ENCODE measurements at places on chromosomes 5 and 9.

DNA sequence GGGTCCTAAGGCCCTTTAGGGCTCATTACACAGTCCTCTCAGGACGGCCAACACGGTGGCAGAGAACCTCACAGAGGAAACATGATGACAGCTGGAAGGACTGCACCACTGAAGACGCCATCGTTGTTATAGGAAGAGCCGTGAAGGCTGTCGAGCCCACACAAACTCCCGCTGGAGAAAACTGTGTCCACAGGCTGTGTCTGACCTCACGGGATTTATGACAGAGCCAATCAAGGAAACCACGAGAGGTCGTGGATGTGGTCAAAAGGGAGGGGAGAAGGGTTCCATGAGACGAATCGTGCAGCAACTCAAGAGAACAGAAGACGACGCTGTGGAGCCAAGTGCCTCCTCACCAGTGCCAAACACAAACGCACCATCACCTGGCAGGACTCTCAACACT is 12.2 kb downstream of the QSOX2 start:
- DNase-seq, result no peak

GRCh38 chr5:51399643-51400006 is 16.4 kb downstream of the ISL1 start:
- DNase-seq, result no peak

- DNase-seq, result no peak
Measured at GRCh38 chr9:6272229-6272598, 56.0 kb upstream of the TPD52L3 start.

GRCh38 chr5:135694906-135695305 is 116.1 kb upstream of the CXCL14 start:
- no peak for DNase-seq

GRCh38 chr5:170430866-170431437 is 41.8 kb upstream of the KCNMB1 start:
- no peak for DNase-seq

GRCh38 chr9:38015266-38015665 is 53.8 kb downstream of the SHB start:
- DNase-seq, result no peak

- DNase-seq, result no peak
Measured at GRCh38 chr5:133278317-133278716, 226.5 kb downstream of the HSPA4 start.

DNA sequence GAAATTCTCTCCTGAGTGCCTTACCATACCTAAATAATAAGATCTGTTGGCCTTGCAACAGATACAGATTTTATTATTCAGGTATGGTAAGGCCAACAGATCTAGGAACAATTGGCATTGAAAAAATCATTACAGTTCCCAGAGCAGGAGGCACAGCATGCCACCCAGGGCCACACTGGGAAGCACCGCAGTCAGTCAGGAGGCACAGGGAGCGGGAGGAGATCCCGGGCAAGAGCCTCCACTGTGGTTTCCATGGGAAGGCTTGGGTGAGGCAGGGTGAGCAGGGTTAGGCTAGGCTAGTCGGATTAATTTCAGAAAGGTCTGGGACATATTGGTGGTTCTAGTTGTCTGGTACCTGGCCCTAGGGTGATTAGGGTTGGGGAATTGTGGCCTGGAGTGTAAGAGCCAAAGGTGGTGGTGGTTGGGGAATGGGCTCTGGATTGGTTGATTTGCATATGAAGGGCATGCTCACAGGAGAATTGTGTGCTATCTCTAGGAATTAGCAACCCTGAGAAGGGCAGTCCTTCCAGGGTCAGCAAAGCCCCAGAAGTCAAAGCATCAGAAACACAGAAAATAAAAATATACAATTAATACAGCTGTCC is 111.4 kb downstream of the PDE8B start:
- no peak for DNase-seq

GRCh38 chr5:181133610-181134231 is 2.8 kb upstream of the OR2V1 start:
- no peak for DNase-seq

- no peak for DNase-seq
Measured at GRCh38 chr5:43376496-43377140, 35.6 kb downstream of the CCL28 start.

DNA sequence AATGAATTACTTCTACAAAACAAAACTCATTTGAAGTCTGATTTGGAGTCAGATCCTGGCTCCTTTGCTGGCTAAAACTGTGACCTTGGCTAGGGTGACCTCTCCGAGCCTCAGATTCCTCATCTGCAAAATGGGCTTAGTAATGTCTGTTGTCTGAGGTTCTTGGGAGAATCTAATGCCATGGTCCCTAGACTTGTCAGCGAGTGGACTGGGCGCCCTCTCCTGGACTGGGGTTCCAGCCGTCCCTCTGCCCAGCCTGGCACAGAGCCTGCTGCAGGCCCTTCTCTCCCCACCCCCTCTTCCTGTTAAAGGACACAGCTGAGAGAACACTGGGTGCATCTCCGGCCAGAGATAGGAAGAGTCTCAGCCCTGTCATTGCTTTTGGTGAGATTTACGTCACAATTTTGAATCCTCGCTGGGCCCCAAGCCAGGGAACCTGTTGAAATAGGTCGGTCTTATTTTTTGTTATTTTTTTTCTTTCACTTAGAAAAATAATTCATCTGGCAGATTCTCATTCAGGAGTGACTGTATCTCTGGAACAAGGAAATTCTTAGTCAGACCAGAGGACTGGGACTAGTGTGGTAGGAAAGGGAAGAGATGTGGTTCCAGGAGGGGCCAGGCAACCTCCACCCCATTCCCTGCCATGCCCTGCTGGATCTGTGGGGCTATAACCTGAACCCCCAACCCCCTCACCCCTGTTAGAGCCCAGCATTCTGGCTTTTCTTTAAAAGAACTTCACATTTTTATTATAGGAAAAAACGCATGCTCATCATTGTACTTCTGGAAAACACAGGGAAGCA is 48.2 kb upstream of the RPL26L1 start:
- no peak for DNase-seq

DNA sequence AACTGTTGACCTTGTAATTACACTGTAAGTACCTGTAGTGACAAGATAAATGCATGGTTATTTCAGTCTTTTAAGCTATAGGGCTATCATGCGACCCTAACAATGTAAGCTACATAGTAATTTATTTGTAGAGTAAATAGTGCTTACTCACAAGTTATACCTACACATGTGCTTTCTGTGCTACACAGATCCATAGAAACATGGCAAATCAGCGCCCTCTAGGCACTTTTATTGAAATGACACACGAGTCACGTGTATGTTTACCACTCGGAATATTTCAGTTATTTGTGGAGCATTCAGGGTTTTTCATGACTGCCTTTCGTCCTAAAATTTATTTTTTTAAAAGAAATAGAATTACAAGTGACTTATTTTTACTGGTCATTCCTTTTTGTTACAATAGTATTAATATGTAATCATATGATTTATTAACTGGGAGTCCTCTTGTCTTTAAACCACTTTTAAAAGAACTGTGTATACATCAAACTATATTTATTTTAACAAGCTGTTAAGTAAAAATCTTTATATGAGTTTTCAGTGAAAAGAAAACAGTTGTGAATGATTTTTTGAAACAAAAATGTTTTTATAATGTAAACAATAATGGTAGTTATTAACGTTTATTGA is 1242.3 kb upstream of the WWC1 start:
- no peak for DNase-seq

GRCh38 chr9:74810200-74810599 is 77.5 kb downstream of the TRPM6 start:
- DNase-seq, result no peak

- no peak for DNase-seq
Measured at GRCh38 chr9:137969008-137969407, 91.4 kb downstream of the CACNA1B start.

- no peak for DNase-seq
Measured at GRCh38 chr5:171390883-171391677, 3.4 kb downstream of the NPM1 start.

GRCh38 chr5:72106817-72107130 is 501 bp upstream of the MAP1B start:
- no peak for DNase-seq

DNA sequence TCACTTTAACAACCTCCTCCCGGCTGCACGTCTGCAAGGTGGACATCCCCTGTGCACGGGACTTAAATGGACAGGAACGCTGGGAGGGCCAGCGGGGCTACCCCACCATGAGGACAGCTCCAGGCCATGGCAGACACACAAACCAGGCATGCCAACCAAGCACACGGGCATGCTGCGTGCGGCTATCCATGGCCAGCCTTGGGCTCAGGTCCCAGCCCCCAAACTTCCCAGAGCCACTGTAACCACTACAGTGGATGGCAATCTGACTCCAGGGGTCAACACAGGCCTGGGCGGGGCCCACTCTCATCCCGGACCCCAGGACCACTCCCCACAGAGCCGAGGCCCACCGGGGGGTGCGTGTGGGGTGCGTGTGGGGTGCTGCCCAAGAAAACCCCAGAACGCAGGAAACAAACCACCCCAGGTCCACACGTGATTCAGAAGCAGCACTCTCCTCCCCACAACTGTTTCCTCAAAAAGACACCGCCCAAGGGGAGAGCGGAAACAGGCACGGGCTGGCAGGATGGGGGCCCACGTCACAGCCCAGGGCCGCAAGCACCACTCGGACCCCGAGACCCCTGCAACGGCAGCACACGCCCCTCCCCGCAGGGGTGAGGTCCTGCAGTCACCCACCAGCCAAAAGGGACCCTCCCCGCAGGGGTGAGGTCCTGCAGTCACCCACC is 7.4 kb downstream of the SLC12A7 start:
- DNase-seq, result no peak

GRCh38 chr9:74718709-74719108 is 169.0 kb downstream of the TRPM6 start:
- no peak for DNase-seq

DNA sequence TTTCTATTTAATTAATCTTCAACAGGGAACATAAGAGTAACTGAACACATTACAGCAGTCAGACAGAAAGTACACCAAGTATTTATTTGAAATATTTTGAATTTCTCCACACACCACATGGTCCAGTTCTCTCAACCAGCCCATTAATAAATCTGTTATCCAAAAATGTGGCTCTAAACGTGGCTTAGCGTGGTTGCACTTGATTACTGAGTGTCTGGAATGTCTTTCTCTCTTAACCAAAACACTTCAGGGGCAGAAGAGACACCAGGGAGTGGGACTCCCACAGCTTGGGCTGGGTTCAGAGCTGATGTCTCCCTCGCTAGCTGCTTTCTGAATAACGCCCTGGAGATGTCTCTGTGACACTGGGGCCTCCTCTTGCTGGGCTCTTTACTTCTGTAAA is 52.6 kb upstream of the FANCC start:
- no peak for DNase-seq

DNA sequence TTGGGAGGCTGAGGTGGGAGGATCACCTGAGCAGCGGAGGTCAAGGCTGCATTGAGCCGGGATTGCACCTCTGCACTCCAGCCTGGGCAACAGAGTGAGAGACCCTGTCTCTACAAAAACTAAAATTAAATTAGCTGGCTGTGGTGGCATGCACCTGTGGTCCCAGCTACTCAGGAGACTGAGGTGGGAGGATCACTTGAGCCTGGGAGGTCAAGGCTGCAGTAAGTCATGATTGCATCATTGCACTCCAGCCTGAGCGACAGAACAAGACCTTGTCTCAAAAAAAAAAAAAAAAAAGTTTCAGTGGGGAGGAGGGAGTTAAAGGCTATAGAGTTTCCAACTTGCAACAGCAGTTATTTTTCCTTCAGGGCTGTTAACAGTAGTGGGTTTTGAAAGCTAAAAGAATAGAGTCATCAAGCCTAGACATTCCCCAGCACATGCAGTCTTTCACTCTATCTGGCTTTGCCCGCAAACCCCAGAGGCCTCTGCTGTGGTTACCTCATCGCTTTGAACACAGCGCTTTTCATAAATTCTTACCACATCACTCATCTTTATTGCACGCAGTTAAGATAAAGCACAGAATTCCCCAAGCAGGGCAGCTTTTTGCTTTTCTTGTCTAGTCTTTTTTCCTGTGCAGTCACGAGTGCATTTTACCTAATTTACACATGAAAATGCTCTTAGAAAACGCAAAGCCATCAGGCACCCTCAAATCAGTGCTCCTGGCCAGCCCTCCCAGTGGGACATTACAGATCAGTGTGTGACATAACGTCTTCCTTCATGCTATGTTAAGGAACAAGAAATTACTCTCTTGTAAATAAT is 8.7 kb upstream of the SLC2A8 start:
- DNase-seq, result no peak

- no peak for DNase-seq
Measured at GRCh38 chr5:78594610-78595457, 53.7 kb downstream of the LHFPL2 start.

DNA sequence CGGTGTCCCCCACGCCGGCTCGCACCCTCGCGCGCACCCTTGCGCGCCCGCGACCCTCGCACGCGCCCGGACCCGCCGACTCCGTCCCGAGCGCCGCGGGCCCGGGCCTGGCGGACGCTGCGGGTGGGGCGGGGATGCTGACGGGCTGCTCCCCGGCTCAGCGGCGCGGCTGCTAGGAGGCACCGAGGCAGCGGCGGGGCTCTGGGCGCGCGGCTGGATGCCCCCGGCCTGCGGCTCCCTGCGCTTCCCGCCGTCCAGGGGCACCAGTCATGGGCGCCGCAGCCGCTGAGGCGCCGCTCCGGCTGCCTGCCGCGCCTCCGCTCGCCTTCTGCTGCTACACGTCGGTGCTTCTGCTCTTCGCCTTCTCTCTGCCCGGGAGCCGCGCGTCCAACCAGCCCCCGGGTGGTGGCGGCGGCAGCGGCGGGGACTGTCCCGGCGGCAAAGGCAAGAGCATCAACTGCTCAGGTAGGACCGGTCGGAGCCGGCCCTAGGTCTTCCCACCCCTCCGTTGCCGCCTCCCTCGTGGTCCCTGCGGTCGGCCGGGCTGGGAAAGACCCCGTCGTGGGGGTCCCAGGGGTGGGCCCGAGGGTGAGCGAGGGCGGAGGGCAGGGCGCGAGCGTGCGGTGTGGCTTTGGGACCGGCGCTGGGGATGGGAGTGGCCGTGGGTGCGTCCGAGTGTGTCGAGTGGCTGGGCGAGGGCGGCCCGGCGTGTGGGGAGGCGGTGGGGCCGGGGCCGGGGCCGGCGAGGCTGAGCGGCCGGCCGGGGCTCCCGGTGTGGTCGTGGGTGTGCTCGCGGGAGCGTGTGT is 530 bp downstream of the TMEFF1 start:
- peak; percentile 51 for DNase-seq

GRCh38 chr9:12391839-12392509 is 301.2 kb upstream of the TYRP1 start:
- no peak for DNase-seq

DNA sequence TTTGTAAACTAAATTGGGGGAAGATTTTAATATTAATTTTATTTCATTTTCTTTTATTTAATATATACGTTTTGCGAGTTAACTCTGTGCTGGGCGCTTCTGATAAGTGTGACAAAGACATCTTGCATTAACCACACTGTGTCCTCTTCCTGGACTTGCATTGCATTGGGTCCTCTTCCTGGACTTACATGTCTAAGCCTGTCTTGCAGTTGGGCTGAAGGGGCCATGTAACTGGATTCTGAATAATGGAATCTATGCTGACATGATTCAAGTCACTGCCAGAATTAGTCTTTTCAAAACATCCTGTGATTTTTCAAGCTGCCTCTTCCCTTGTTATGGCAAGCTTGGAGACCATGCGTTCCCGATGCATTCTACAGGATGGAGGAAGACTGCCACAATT is 122.6 kb downstream of the TRIM32 start:
- no peak for DNase-seq

GRCh38 chr5:137808503-137809135 is 54.5 kb upstream of the HNRNPA0 start:
- peak; percentile 5 for DNase-seq
